ENCODE measurements at places on chromosomes 11 and 22.

DNA sequence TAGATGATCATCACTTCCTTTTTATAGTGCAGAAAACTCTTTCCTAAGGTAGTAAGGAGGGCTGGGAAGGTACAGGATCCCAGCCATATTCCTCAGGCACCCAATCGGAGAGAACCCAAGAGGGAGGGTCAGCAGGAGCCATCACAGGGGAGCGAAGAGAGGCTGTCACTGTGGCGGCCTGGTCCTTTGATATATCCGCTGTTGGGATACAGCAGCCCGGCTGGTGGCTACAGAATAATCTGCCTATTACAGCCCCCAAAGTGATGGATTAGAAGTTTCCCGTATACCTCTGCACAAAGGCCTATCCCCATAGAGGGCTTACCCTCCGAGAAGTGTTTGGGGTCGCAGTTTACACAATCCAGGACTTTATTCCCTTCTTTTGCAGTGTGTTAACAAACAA lies 48.5 kb downstream of the OR4D9 start:
- DNase-seq, result no peak

DNA sequence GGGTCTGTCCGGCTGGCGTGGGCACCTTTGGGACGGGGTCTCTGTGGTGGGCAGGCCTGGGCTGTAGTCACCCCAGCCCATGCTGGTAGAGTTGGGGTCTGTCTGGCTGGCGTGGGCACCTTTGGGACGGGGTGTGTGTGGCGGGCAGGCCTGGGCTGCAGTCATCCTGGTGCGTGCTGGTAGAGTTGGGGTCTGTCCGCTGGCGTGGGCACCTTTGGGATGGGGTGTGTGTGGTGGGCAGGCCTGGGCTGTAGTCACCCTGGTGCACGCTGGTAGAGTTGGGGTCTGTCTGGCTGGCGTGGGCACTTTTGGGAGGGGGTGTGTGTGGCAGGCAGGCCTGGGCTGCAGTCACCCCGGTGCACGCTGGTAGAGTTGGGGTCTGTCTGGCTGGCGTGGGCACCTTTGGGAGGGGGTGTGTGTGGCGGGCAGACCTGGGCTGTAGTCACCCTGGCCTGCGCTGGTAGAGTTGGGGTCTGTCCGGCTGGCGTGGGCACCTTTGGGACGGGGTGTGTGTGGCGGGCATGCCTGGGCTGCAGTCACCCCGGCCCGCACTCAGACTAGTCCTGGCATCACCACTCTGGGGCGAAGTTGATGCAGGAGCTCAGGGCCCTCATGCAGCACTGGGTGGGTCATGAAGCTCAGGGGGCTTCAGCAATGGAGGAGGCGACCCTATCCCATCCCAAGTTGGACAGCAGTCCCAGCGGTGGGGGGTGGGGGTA lies 19.3 kb downstream of the PRR33 start:
- DNase-seq, result no peak

GRCh38 chr11:98701541-98701940 lies 319.2 kb upstream of the CNTN5 start:
- no peak for DNase-seq

DNA sequence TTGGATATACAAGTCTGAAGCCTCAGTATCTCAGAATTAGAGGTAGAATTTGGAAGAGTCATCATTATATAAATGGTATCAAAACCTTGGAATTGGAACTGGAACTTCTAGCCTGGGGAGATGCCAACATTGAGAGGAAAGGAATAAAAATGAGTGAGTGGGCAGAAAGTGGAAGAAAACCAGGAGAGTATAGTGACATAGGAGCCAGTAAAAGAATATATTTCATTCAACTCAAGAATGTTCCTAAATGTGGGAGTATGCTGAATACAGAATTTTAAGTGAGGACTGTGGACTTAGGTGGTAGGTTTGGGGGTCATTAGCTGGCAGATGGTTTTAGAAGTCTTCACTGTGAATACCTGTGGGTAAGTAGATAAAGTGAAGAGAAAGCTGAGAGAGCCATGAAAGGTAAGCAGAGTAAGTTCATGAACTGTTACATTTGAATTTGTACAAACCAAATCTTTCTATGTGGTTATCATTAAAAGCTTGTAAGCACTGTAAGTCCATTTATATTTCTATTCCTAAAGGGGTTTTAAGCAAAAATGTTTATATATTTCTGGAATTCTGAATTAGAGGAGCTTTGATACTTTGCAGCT lies 60.2 kb downstream of the PDHX start:
- DNase-seq, result no peak

DNA sequence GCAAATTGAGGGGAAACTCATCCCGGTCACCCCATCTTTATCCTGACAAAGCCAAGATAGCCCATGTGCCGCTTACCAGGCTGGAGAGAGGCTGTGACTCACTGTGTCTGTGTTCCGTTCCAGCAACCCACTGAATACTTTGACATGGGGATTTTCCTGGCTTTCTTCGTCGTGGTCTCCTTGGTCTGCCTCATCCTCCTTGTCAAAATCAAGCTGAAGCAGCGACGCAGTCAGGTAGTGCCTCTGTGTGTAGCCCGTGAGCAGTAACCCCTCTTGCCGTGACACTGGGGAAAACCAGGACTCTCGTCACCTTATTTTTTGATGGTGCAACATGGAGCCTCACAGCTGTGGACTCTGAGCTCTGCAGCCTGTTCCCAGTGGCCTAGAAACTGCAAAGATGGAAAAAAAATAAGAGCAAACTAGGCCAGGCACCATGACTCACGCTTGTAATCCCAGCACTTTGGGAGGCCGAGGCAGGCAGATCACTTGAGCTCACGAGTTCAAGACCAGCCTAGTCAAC lies 16.9 kb downstream of the C22orf31 start:
- no peak for DNase-seq

DNA sequence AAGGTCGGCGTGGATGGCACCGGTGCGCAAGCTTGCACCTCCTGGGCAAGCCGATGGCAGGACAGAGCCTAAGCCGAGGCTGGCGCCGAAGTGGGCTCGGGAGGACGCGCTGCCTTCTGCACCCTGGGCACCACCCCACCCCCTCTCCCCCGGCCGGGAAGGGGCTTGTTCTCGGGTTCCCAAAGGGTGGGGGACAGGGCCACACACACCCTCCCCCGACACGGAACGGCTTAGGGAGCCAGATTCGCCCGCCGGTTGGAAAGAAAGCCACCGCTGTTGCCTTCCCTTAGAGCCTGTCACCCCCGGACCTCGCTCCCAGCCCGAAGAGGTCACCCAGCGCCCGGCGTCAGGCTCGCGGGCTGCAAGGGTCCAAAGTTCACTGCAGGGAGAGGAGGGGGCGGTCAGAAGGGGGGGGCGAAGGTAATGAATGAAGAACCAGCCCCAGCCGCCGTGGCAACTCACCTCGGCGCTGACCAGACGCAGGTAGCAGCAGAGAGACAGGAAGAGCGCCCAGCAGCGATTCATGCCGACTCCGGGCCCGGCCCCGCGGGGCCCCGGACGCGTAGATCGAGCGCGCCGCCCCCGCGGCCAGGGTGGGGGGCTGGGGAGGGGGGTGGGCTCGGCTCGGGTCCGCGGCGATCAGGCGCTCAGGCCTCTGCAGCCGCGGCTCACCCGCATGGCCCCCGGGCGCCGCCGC lies 1.2 kb downstream of the PDGFB start:
- DNase-seq, result no peak

DNA sequence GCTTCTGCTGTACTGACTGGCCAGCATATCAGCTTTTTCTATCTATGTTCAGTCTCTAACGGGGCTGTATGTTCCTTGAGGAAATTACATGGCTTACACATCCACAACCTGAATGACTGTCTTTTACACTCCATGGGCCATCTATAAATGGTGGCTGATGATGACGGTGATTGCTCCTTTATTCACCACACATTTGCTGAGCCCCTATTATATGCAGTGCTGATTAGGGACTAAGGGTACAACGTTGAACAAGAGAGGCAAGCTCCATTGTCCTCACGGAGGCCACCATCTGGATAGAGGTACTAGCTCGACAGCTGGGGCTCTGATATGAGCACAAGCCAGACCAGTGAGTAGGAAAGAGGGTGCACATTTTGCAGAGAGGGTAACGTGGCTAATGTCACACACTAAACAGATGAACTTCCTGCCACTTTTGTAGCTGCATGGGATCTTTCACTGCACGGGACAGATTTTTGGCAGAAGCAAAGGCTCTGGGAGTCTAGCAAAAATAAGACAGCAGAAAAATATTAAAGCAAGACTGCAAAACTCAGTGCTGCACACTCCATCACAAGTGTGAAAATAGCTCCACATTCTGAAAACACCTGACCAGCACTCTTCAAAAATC lies 30.6 kb downstream of the DRD2 start:
- no peak for DNase-seq

DNA sequence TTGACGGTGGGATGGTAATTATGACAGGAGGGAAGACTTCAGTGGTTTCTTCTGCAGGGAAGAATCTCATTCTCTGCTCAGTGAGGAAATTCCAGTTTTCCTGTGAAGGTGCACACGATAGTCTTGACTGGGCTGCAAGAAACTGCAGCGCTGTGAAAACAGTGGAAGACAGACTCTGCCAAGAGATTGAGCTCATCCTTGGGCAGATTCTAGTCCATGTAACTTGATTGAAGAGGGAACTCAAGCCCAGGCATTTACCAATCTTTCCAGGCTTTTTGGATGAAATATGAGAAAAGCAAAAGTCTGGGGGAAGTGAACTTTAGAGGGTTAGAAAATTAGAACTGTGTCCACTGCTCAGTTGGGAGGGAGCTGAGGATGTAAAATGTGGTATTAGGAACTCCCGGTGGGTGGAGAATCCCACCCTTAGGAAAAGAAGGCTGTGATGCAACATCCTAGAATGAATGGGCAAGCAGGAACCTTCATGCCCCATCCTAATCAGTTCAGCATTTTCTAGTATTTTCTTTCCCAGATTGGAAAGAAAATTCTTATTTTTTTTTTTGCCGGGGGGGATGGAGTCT lies 212.6 kb downstream of the DBX1 start:
- no peak for DNase-seq

- no peak for DNase-seq
Measured at GRCh38 chr11:8283465-8284230, 20.0 kb upstream of the LMO1 start.

GRCh38 chr11:72238492-72239312 lies 5.3 kb downstream of the PHOX2A start:
- DNase-seq, result no peak

- DNase-seq, result no peak
Measured at GRCh38 chr22:32958001-32958400, 100.2 kb downstream of the SYN3 start.

GRCh38 chr11:61022311-61023085 lies 51.0 kb downstream of the CD6 start:
- DNase-seq, result peak; percentile 25

DNA sequence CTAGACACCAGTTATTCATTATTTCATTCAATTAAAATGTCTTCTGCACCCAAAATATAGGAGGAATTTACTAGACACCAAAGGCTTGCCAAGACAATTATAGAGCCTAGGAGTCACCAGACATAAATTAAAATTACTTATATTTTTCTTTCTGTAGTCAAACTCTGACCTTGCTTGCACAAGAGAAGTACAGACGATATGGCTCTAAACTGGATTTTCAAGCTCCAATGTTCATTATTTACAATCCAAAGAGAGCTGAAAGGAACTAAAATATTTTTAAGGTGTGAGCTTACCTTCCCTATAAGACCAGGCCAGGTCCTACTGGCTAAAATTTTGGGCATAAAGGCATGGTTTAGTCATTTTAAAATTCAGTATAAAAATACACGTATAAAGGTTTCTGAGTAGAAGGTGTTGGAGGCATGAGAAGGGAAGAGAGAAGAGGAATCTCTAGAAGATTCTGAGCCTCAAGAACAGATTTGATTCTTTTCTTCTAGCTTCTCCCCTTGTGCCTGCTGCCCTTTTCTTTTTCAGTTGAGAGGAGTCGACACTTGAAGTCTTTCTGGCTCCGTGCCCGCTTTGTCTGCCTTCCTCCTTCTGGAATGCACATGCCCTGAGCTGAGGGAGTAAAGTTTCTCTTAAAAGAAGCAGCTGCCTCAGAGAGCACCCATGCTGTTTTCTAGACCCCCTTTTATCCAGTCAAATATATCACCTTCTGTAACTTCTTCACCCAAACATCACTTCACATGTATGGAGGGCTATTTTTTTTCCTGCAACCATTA lies 13.5 kb downstream of the C11orf97 start:
- no peak for DNase-seq

GRCh38 chr11:32417806-32418205 lies 17.5 kb downstream of the WT1 start:
- DNase-seq, result no peak

DNA sequence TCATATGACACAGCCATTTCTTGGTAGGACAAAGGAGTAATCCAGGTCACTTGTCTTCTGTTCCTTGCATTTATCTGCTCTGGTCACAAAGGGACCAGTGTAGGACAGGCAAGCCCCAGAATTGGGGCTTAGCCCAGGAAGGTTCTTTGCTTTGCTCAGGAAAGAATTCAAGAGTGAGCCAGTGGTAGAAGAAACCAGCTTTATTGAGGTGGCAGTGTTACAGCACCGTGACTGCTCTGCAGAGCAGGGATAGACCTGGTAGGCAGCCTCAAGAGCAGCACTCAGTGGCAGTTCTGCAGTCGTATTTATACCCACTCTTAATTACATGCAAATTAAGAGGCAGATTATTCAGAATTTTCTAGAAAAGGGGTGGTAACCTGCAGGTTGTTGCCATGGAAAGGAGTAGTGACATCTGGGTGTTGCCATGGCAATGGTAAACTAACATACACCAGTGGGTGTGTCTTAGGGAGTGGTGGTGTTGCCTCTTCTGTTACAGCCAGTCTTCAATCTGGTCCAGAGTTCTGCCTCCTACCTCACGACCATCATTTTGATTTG lies 84.9 kb upstream of the RAB1B start:
- peak; percentile 45 for DNase-seq

GRCh38 chr11:71456831-71457230 lies 3.8 kb downstream of the NADSYN1 start:
- no peak for DNase-seq

- no peak for DNase-seq
Measured at GRCh38 chr11:122804796-122805195, 33.5 kb upstream of the CRTAM start.

GRCh38 chr22:30859714-30860095 lies 108.9 kb downstream of the MORC2 start:
- DNase-seq, result no peak

DNA sequence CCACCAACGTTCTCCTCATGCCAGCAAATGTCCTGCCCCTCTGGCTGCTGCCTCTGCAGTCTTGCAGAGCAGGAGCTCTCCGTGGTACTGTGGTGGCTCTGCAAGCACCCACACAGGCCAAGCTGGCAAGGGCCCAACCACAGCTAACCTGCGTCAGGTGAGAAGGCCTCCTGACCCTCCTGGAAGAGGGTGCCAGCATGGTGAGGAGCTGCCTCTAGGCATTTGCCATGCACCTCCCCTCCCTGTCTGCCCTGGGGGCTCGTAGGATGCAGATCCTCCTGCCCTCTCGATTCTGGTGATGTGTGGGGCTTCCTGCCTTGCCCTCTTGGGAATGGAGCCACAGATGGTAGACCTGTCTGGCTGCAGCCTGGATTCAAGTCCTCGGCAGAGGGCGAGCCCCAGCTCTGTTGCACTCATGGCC lies 1408.8 kb downstream of the TBC1D22A start:
- no peak for DNase-seq

DNA sequence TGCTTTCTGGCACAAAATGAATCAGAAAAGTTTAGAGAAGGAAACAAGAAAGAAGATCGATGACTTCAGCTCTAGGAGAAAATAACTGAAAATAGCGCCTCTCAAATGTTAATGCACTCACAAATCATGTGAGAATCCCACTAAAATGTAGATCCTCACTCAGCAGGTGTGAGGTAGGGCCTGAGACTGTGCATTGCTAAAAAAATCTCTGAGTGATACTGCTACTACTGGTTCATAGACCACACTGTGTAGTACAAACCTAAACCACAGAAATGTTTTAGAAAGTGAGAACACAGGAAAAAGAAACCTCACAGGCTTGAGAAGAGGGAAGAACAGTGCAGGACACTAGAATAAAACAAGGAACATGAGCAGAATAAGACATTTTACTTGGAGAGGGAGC lies 2.0 kb downstream of the OR8D4 start:
- no peak for DNase-seq
